Hematopoietic multipotent progenitor cell treated with erythropoietin and hydrocortisone succinate and interleukin-3 and kit ligand, for 8 days (in vitro differentiated cells): ENCODE measurements at places on chromosomes 12 and 14.

GRCh38 chr14:75291331-75291730 is 12.7 kb downstream of the FOS start:
- no peak for DNase-seq

DNA sequence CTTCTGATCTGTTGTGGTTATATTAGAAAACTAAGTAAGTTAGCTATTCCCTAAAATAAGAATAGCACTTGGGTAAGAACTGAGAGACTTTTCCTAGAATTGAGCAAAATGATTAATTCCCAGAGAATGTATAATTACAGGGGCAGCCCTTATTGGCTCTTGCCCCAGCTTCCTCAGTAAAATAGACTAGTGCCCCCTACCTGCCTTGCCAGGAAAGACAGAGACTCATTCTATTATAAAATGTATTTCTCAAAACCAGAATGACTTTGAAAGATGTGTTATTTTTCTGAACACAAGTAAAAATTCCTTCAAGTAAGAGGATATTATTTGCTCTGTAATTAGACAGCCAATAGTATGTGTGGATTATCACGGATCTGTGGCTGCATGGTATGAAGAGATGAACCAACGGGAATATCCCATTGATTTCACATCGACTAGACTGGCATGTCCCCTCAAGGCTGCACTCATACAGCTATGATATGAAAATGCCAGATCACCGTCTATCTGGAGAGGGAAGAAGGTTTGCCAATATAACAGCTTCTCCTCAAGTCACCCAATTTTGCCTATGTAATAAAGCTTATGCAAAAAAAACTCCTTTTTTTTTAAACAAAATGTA is 7.4 kb upstream of the GLRX5 start:
- peak; percentile 86 for DNase-seq

- DNase-seq = peak; percentile 39
These were observed 39.4 kb upstream of the PPP2R5C start for GRCh38 chr14:101721951-101722661.

- DNase-seq = no peak
These were observed 212.8 kb upstream of the BMP4 start for GRCh38 chr14:54169254-54169924.

- no peak for DNase-seq
These were observed 934 bp upstream of the ZC2HC1C start for GRCh38 chr14:75068294-75069120.

DNA sequence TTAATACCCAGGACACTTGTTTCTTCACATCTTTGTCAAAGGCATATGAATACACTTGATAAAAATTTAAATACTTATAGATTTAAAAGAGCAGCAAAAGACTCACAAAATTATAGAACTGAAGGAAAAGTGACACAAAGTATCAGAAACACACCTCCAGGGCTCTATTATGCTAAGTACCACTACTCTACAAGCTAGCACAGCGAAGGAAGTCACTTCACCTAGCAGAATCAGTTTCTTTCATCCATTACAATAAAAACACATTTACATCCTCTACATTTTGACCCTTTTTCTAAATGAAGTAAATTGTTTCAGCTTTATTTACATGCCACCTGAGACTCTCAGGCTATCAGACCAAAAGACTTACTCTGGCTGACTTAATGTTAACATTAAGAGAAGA is 26.6 kb upstream of the PTPRB start:
- no peak for DNase-seq

DNA sequence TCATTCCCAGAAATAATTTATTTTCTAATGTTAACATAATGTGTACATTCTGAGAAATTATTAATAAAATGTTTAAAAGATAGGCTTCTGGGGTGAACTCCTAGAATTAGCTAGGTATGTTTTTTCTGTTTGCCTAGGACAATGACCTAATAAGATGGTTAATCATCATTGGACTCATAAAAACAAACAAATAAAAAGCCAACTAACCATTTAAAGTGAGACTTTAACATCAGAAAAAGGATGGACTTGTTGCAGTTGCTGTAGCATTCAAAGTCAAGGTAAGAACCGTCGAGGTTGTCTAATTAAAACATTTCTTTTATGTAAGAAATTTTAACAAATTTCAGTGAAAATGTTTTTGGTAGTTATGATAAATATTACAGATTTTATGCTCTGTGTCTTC is at the start of gene SLCO1B3:
SLCO1B3 (plus strand) TSS at position 219 of the 400 bp plus-strand sequence. CDS start 5,034 bp downstream, outside the sequence.
- DNase-seq = no peak

- DNase-seq = no peak
These were observed 23.0 kb downstream of the LACRT start for GRCh38 chr12:54611715-54612149.

GRCh38 chr12:28186500-28186899 is 3.8 kb upstream of the CCDC91 start:
- DNase-seq = no peak

DNA sequence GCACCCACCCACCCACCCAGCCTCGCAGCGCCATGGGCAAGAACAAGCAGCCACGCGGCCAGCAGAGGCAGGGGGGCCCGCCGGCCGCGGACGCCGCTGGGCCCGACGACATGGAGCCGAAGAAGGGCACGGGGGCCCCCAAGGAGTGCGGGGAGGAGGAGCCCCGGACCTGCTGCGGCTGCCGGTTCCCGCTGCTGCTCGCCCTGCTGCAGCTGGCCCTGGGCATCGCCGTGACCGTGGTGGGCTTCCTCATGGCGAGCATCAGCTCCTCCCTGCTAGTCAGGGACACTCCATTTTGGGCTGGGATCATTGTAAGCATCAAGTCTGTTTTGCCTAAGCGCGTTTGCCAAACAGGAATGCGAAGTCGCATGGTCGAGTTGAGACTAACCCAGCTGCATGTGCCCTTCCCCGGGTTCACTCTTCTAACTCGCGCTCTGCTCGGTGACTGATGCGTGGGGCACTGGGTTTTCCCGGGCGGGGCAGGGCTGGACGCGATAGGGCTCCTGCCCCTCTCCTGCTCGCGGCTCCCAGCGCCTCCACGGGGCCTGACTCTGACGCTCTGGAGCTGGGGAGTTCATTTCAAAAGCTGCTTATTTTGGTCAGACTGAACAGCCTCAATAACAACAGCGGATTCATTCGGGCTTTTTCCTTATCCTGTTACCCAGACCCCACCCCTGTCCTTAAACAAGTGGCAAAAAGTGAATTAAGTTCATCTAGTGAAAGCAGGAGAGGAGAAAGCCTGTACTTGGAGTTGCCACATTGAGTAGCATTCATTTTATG is 458 bp downstream of the SSPN start:
- DNase-seq = peak; percentile 16

GRCh38 chr12:110927546-110927945 is 7.2 kb upstream of the MYL2 start:
- DNase-seq = no peak

DNA sequence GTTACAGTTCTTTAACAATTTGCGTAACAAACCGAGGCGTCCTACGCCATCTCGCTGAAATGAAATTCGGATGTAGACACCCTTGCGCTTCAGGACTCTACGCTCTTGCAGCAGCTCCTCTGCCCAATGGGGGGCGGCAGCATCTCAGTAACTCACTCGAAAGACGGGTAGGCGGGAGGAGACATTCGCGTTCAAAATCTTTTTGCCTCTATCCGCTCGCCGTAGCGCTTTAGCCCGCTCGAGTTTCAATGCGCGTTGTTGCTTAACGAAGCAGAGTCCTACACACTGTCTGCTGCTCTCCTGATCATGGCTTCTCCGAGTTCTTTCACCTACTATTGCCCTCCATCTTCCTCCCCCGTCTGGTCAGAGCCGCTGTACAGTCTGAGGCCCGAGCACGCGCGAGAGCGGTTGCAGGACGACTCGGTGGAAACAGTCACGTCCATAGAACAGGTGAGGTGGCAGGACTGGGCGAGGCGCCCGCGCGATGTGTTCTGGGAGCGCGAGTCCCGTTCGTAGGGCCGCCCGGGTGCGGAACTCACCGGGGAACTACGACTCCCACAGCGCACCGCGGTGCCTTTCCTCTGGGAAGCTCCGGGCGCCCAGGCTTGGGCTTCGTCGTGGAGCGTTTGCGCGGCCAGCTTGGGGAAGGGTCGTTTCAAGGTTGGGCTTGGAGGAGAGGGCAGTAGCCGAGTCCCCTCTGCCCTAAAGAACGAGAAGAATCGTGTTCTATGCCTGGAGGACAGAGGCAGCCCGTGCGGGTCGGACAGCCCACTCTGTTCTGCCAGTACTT is at the start of gene FNTB:
FNTB (plus strand) TSS at position 248 of the 790 bp plus-strand sequence; CDS start at position 307, 59 bp downstream.
- peak; percentile 98 for DNase-seq

- DNase-seq = peak; percentile 95
These were observed at the start of gene ARHGDIB for GRCh38 chr12:14961466-14962152. Gene ARHGDIB (minus strand): TSS chr12:14961601. CDS start chr12:14950712, 10,889 bp downstream.

GRCh38 chr12:80490329-80490728 is 46.3 kb downstream of the PTPRQ start:
- DNase-seq = no peak

DNA sequence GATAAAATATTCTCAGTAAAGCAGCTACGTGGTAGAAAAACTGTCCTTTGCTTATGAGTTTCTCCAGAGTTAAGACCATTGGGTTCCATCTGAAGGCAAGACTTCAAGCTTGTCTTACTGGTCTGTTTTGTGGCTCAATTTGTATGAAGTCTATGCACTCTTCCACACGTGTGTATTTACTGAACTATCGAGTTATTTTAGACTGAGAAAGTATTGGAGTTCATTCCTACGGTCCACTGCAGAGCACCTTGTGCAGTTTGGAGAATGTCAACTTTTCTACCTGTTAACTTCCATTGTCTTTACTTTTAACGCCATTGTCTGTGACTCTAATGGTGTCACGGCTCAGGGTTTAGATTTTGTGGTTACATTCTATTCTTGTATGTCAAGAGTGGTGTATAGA is 3.7 kb downstream of the HIF1A start:
- DNase-seq = no peak

DNA sequence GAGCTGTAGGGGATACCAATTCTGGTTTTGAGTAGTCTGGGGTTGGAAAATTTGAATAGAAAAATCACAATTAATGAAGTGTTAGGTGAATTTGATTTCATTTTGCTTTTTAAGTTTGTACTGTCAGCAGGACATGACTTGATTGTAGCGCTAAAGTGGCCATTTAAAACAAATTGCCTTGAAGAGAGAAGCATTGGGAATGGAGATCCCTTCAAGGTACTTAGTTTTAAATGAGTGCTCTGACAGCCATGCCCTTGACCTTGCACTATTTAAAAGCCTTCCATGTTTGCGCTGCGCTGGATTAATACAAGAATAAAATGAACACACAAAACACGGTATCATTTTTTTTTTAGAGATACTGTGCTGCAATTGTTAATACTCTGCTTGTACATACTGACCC is 345.9 kb downstream of the NAV3 start:
- DNase-seq = no peak

DNA sequence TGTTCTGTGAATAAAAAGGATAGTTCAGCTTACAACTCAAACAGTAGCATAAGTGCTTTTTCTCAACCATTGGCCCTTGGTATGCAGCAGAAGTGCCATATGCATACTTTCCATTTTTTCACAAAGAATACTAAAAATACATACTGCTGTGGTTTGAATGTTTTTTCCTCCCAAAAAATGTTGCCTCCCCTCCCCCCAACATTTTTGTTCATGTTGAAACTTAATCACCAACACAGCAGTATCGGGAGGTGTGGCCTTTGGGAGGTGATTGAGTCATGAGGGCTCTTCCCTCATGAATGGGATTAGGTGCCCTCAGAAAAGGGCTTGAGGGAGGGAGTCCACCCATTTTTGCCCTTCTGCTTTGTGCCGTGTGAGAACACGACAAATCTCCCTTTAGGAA is 198.6 kb downstream of the ESR2 start:
- DNase-seq = no peak

- no peak for DNase-seq
These were observed 18.9 kb upstream of the COCH start for GRCh38 chr14:30855345-30856037.

DNA sequence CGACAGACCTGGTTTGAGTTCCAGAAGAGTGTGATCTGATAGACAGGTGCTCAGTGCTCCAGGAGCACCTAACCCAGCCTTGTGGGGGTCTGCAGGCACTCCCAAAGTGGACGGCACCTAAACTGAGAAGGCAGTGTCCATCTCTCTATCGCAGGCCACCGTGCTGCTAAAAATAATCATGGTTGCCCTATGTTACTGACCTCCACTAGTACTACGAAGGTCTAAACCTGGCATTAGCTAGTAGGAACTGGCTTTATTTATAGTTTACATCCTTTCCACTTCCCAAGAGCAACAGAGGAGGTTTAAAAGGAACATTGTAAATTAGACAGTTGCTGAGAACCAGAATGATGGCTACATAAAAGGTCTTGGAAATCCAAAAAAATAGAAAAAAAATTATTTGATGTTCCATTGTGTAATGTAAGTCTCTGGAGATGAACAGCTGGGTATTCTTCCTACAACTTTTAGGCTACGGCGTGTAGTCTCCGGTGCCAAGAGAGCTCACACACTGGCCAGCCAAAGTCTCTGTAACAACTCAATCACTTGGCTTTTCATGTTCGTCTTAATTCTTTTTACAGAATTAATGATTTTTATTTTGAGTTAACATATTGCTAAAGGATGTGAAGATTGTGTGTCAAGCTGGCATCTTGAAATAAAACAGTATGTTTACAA is 27.3 kb downstream of the PPFIBP1 start:
- no peak for DNase-seq

GRCh38 chr12:109827566-109828550 is 5.3 kb downstream of the TRPV4 start:
- no peak for DNase-seq

DNA sequence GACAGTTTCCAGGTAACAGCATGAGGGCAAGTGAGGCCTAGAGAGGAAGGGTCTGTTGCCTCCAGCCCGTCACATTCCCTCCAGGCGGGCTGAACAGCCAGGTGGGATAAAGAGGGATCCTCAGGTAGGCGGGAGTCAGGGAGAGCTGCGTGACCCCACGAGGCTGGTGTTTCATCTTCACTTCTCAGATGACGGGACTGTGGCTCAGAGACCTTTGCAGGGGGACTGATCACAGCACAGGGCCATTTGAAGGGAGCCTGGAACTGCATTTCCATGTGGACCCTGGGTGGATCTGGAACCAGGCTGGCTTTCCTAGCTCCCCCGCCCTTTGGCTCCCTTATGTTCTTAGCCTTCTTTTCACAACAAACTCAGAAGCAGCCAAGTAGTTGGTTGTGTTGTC is 37.4 kb downstream of the SH2B3 start:
- DNase-seq = no peak

DNA sequence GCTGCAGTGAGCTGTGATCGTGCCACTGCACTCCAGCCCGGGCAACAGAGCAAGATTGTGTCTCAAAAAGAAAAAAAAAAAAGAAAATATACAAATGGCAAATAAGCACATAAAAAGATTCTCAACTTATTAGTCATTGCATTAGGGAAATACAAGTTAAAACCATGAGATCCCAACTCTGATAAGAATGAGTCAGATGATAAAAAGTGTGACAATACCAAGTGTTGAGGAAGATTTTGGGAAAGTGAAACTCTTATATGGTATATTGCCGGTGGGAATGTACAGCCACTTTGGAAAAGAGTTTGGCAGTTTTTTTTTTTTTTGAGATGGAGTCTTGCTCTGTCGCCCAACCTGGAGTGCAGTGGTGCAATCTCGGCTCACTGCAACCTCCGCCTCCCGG is 7.6 kb upstream of the PRPF40B start:
- DNase-seq = no peak

GRCh38 chr12:113070117-113070906 is 13.8 kb downstream of the DTX1 start:
- no peak for DNase-seq

GRCh38 chr12:113633678-113634332 is 162.1 kb upstream of the LHX5 start:
- DNase-seq = no peak

- peak; percentile 56 for DNase-seq
These were observed 2.7 kb downstream of the CMTM5 start for GRCh38 chr14:23379366-23380196.

GRCh38 chr12:89476904-89477595 is 47.5 kb downstream of the GALNT4 start:
- no peak for DNase-seq
